ENCODE measurements at places on chromosomes 2 and 18.

GRCh38 chr2:240994171-240994896 lies 4.1 kb upstream of the SNED1 start:
- no peak for DNase-seq

GRCh38 chr2:42495234-42495581 lies 1.4 kb upstream of the KCNG3 start:
- no peak for DNase-seq

- DNase-seq, result no peak
Measured at GRCh38 chr2:105790461-105791149, 45.9 kb downstream of the NCK2 start.

DNA sequence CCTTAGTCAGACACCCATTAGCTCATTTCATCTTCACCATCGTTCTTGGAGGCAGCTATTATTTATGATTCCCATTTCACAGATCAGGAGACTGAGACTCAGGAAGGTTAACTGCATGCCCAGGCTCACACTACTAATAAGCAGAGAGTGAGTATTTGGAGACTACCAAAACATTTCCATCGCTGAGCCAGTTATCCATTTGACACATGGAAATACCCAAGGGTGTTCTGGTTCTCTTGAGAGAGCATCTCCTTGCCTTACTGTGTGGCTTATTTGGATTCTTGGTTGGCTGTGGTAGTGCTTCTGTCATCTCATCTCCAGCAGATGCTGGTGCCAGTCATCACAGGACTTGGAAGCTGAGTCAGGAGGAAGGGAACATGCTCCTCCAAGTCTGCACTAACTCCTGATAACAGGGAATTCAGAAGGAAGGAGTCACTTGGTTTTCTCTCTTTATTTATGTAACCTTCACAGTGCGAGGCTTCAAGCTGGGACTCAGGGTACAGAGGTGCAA lies 55.2 kb downstream of the RASGRP3 start:
- peak; percentile 82 for DNase-seq

DNA sequence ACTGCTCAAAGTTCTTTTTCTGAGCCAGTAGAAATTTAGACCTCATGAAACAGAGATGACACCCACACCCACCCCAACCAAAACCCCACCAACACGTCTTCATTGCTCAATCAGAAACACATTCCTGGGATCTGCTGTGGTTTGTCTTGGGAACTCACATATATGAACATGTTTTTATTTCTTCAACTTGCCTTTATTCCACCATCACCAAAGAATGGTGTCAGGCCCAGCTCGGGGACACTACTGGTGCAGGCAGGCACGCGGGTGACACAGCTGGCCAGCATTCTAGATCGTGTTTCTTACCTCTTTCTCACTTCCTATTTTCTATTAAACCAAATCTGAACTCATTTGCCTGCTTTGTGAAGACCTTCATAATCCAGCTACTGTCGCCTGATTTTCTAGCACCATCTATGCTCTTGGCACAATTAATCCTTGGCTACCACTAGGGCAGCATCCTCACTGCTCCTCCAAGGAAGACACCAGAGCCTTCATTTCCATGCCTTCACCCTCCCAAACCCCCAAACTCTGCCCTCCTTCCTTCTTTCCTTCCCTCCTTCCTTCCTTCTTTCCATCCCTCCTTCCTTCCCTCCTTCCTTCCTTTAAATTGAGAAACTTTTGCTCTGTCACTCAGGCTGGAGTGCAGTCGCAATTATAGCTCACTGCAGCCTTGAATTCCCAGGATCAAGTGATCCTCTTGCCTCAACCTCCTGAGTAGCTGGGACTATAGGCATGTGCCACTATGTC lies 157.1 kb downstream of the BCL2 start:
- peak; percentile 58 for DNase-seq

- no peak for DNase-seq
Measured at GRCh38 chr2:42651057-42651456, 82.6 kb downstream of the MTA3 start.

GRCh38 chr2:29063056-29063455 lies 11.3 kb downstream of the PCARE start:
- DNase-seq, result no peak

- DNase-seq, result no peak
Measured at GRCh38 chr2:1233281-1233680, 180.0 kb upstream of the TPO start.

DNA sequence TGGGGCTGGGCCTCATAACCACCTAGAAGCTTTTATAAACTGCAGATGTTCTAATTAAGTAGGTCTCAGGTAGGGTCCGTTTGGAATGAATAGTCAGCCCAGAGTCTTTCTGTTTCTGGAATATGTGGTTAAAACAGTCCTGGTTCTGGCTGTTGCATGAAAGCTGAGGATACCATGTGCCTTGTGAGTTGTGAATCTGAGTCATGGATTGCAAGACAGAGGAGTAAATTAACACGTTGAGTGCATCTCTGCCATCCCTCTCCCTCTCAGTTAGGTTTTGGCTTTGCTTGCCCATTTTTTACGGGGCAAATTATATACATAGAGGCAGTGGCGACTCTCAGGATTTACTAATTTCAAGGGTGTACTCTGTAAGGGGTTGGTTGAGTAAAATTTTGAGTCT lies 59.1 kb downstream of the NCK2 start:
- no peak for DNase-seq

GRCh38 chr18:35616664-35617423 lies 35.3 kb downstream of the GALNT1 start:
- DNase-seq, result peak; percentile 76

- DNase-seq, result peak; percentile 11
Measured at GRCh38 chr2:55916473-55917049, 7.0 kb downstream of the EFEMP1 start.

GRCh38 chr2:20482725-20483124 lies 35.9 kb downstream of the RHOB start:
- DNase-seq, result no peak

GRCh38 chr2:16287281-16287680 lies 346.9 kb downstream of the MYCN start:
- DNase-seq, result no peak

GRCh38 chr2:100870652-100871531 lies 51.0 kb downstream of the NPAS2 start:
- peak; percentile 21 for DNase-seq

- no peak for DNase-seq
Measured at GRCh38 chr18:33694593-33694992, 116.6 kb downstream of the ASXL3 start.

DNA sequence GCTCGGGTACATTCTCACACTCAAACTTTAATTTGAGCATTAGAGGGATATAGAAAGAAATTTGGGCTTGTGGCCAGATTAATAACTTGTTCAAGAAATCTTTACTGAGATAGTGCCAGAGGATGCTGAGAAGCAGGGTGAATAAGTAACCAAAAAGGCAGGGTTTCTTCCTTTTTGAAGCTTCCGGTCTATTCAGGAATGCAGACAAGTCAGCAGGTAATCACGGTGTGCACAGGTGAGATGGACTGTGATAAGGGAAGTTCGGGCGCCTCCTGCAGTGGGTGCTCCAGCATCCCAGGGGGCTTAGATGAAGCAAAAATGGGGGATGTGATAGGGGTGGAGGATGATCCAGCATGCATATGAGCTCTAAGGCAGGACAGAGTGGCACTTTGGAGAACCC lies 44.9 kb upstream of the CYP1B1 start:
- no peak for DNase-seq

GRCh38 chr2:199136242-199136641 lies 321.5 kb downstream of the SATB2 start:
- DNase-seq, result peak; percentile 66

- no peak for DNase-seq
Measured at GRCh38 chr2:156687126-156687525, 250.9 kb downstream of the GPD2 start.

- DNase-seq, result peak; percentile 77
Measured at GRCh38 chr2:101119431-101119830, 31.8 kb downstream of the TBC1D8 start.

GRCh38 chr18:61394983-61395382 lies 61.8 kb downstream of the CDH20 start:
- DNase-seq, result peak; percentile 39

DNA sequence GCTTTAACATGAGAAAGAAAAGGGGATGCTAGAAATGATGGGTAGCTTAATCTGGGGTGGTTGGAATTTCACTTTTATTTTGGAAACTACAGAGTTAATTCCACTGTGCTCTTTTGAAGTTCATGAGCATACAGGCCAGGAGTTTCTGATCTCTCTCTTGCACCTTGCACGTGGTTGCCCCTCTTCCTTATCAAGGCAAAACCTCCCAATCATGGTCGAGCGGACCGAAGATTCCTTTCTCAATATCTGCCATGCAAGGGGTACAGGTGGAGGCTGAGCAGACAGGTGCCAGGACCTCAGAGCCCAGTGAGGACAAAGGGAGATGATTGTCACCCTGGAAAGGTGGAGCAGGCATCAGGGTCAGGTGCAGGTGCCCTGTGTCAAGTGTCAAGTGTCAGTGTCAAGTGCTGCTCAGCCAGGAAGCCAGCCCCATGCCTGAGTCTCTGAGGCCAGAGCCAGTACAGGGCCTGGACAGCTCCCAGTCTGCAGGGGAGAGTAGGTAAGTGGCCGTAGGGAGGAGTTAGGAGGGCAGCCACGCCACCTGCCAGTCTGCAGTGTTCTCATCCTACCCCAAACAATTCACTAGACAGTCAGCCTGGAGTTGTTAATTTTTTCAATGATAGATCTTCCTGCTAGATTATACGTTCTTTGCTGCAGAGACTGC lies 42.2 kb downstream of the LPIN1 start:
- no peak for DNase-seq

DNA sequence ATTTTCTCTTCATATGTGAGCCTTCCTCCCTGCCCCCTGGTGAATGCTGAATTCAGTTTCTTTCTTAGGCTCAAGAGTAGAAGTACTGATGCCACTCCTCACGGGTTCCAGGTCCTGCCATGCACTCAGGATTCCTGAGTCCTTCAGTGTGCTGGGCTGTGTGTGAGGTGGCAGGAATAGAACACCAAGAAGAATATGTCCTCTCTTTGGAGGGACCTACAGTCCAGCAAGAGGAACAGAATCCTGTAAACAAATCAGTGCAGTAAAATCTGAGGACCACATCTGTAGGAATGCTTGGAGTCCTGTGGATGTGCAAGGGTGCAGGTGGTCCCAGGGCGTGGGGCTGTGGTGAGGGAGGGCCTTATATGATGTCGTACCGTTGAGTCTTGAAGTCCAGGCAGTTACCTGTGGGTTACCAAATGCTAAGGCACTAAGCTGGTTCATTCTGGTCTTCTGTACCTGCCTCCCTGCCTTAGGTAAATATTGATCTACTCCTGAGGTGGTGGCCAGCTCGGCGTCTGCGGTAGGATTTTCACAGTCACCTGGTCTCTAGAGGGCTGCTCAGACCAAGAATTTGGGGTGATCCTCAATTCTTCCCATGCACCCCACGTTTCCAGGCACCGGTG lies 5.5 kb downstream of the ASAP2 start:
- peak; percentile 39 for DNase-seq

- DNase-seq, result no peak
Measured at GRCh38 chr18:65907281-65907680, 156.5 kb downstream of the CDH7 start.

- DNase-seq, result no peak
Measured at GRCh38 chr2:129673847-129674711, 305.4 kb upstream of the RAB6C start.

DNA sequence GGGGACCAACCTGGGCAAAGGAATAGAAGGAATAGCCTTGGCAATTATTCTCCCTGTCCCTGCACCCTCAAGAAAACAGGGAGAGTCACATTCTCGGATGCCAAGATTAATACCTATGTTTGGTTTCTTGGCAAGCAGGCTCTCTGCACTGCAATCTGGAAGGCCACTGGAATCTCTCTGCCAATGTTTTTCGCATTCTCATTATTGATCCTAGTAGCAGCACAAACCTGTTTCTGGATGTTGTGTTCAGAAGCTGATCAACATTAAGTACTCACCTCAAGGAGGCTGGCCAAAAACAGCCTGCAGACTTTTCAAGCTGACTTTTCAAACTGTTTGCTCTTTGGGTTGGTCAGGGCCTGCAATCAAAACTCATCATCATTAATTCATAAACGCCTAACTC lies 62.2 kb downstream of the CLHC1 start:
- DNase-seq, result no peak

DNA sequence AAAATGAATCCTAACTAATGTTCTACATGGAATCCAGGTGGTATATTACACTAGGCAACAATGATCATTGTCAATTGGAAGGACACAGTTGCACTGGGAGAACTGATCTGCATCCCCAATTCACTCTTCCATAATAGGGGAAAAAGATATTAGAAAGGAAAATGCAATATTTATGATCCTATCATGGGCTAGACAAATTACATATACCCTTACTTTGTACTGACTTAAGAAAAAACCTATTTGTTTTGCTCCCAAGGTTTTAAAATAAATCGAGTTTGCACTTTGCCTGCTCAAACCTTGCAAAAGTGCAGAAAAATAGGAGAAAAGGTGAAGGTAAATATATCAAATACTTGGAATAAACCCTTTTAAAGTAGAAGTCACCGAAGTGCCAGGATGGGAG lies 11.0 kb upstream of the PAX3 start:
- DNase-seq, result no peak

Data from GM23248 (cell line).